Esophagus muscularis mucosa (tissue), 4 donors: ENCODE measurements at places on chromosomes 6 and 20.
A peak's percentile ranks its signal among the peaks of the same experiment; 100 is the strongest.

DNA sequence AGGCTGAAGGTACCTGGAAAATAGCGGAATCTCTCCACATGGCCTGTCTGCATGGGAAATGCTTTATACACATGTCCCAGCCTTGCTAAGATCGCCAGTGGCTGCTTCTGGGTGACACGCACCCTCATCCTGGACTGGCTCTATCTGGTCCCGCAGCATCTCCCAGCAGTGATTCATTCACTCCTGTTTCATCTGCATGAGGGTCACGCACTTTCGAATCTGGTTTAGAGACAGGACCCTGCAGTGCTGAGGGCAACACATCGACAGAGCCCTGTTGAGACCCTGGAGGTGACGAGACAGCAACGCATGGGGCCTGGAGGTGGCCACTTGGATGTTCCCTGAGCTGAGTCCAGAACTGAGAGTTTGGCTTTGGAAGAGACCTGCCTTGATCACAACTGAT, 136.5 kb downstream of the SMOC2 start:
- DNase-seq: no peak

DNA sequence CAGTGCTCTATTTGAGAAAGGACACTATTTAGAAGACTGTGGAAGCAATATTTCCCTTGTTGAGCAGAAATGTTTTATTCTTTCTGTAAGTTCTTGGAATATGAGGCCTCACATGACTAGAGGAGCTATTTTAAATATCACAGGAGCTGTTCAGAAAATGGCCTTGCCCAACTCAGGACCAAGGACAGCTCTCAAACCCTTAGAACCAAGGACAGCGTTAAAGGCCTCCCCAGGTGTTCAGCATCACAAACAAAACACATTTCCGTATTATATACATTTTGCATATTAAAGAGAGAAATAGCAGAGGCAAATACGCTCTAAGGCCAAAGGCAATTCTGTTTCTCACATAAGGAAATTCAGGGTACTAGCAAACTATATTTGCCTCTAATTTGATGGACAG, 631.4 kb downstream of the CDH26 start:
- DNase-seq: peak; percentile 21

DNA sequence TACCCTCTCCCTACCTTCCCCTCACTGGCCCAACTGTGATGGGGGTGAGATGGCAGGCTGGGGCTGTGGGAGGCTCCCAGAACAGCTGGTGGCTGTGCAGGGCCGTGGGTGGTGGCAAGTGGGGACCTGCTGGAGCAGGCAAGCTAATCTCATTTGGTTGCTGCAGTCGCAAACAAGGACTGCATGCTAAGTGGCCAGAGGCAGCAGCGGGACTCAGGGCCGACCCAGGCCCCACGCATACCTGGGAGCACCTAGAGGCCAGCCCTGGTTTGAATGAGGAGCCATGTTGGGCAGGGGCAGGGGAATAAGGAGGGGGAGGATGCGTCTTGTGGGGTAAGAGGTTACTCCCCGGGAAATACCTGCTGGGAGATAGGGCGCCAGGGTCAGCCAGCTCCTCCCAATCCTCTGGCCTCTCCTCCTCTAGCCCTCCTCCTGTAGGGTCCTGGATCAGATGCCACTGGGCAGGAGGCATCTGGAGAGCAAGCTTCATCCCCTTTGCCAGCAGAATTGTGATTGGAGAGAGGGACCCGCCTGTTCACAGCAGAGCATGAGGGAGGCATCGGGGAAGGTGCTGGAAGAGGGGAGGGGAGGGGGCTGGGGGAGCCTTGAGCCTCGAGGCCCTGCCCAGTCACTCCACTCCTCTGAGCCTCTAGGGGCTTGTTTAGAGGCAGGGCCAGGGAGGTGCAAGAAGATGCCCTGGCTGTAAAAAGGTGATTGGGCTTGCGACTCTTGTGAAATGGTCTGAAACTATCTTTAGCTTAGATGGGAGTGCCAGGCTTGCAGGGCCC, 24.3 kb upstream of the CDH22 start:
- no peak for DNase-seq

DNA sequence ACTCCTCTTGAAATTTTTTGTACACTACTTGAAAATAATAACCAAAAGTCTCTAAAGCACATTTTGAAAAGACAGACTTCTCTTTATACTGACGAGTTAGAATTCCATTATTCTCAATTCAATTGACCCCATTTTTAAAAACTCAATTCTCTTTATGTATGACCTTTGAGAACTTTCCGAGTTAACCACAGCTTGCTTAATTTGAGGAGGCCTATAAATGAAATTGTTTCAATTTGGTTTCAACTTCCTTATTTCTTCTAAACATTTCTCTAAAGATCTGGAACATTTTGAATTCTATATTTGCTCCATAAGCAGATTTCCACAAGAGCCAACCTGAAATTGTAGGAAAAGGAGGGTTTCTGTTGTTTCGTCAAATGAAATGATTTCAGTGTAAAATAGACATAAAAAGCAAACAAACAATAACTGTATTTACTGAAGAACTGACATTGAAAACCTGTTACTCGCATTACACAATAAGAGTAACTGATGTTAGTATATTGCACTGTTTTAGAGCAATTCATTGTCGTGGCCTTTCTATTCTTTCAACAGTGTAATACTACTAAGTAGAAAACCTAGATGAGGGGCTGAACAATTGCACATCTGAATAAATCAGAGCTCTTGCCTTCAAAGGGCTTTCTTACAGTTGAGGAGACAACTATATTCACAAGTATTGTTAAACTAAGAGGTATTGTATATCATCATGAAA, 223.6 kb downstream of the HIVEP2 start:
- no peak for DNase-seq

- no peak for DNase-seq
Observed at GRCh38 chr6:111011360-111012142, 29.7 kb downstream of the RPF2 start.

DNA sequence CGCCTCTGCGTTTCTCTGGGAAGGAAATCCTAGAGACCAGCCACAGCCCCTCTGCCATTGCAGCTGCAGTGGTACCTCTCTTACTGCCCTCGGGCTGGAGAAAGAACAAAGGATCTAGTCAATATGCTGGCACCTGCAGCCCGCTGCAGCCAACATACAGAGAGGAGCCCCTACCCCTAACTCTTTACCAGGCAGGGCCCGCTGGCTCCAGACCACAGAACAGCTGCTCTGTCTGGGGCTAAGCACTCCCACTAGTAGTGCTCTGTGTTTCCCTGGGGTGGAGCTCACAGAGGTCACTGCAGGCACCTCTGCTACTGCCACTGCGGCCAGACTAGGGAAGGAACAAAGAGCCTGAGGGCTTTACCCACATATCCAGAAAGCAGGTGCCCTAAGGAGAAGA, 93.8 kb upstream of the IMPG1 start:
- DNase-seq: no peak

GRCh38 chr6:83071023-83071422, 3.6 kb downstream of the DOP1A start:
- no peak for DNase-seq

- no peak for DNase-seq
Observed at GRCh38 chr20:37246736-37247135, 14.9 kb downstream of the GHRH start.

DNA sequence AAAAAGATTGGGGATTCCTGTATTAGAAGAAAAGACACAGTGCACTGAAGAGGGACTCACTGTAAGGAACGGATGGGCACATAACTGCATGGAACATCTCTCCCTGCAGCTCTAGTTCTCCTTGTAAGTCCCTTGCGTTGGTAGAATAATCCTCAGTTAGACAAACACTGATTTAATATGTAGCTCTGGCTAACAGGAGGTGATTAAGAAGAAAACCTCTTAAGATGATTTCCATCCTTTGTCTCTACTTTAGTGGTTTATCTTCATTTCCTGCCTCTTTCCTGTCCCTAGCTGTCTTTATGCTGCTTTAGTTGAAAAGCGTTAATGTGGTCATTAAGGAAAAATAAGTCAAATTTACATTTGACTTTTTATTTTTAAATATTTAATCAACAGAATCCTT, 86.6 kb downstream of the SLC16A10 start:
- no peak for DNase-seq

GRCh38 chr20:32960222-32960518, 44.1 kb downstream of the SUN5 start:
- peak; percentile 53 for DNase-seq

- DNase-seq: no peak
Observed at GRCh38 chr6:35258858-35259193, 709 bp upstream of the ZNF76 start.

- DNase-seq: no peak
Observed at GRCh38 chr6:24536466-24536865, 41.7 kb downstream of the ALDH5A1 start.

- no peak for DNase-seq
Observed at GRCh38 chr6:109305028-109305427, 77.2 kb downstream of the CD164 start.

- no peak for DNase-seq
Observed at GRCh38 chr6:14984519-14984853, 261.4 kb upstream of the JARID2 start.

- no peak for DNase-seq
Observed at GRCh38 chr6:21198032-21198640, 395.4 kb upstream of the SOX4 start.

DNA sequence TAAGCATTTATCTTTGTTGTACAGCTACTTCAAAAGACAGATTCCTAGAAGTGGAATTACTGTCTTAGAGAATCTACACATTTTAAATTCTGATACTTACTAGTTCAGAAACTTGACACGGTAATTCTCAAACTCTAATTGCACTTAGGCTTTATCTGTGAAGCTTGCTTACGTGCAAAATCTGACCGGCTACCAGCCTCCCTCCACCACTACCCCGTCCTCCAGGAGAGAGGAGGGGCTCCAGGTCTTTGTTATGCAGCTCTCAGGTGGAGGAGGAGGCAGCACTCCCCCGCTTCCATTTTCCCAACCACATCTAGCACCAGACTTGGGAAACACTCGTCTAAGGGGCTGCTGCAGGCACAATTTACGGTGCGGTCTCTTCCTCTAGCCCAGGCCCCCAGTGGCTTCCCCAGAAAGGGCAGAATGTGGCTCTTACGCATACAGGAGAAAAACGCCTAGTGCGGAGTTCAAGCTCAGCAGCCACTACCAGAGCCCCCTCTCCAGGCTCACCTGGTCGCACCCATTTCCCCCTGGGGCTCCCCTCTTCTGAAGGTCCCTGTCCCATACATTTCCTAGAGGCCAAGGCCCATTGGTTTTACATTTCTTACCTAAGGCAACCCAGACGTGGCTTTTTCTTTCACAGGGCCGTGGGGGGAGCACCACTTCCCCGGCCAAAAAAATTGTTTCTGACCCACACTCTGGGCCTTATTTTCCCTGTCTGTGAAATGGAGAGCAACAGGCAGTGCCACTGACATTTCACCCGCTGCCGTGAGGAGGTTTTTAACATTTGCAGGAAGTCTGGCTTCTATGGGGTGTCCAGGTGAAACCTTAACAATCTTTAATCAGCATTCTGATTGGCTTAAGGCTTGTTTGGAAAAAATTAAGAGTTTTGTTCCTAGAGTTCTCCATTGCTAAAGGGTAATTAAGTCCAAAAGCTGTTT, 1.6 kb upstream of the TGIF2 start:
- no peak for DNase-seq

- DNase-seq: peak; percentile 77
Observed at GRCh38 chr6:154572556-154572955, 62.1 kb upstream of the CNKSR3 start.

GRCh38 chr6:111944541-111944940, 71.3 kb upstream of the FYN start:
- no peak for DNase-seq

DNA sequence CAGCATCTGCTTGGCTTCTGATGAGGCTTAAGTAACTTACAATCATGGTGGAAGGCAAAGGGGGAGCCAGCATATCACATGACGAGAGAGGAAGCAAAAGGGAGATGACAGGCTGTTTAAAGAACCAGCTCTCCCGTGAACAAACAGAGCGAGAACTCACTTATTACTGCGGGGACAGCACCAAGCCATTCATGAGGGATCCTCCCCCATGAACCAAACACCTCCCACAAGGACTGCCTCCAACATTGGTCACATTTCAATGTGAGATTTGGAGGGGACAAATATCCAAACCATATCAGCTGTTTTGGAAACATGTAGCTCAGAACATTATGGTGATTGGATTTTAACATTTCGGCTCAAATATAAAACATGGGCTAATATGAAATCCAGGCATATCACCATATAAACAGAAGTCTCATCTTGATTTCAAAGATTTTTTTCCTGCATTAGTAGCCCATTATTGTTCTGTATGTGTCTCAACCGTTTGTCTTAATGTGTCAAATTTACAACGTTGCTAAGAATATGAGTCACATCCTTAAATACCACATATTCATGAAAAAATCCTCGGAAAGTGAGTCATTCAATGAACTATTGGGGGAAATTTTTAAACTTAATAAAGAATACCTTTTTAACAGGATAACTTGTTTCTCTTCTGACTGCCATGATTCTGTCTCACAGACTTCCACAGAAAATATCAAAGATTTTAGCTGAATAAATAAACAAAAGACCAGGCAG, 894.3 kb downstream of the TFAP2A start:
- DNase-seq: no peak

GRCh38 chr20:61146023-61146422, 106.0 kb upstream of the CDH4 start:
- DNase-seq: no peak

DNA sequence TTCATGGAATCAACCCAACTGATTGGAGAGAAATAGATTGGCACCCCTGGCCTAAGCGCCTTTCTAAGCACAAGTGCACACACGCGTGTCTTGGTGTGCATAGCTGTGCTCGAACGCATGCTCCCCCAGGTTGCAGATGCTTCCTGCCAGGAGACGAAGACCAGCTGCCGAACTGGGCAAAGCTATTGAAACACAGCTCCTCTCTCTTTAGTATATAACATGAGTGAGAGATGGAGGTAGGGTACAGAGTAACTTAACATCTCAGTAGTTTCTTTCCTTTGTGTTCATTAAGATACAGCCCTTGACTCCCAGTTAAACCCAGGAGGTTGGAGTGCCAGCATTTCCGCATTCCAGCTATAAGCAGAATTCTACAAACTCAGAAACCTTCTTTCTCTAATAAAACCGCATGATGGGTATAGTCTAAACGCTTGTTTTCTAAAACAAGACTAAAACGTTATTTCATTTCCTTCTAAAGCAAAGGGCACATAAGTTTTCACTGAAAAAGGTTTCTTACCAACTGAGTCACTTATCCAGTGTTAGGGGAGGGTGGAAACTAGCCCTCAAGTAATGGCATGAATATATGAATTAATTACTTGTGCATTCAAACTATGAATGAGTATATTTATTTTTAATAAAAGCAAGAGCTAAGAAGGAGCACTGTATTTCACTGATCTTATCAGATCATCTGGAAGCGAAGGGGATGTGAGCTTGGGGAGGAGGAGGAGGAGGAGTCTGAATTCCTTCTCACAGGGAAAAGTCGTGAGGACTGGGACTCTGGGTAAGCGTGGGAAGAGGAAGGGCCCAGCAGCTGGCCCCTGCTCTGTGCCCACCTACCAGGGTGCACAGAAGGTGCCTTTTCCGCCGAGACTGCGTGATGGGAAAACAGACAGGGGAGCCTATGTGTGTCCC, 179.2 kb downstream of the TMEM242 start:
- DNase-seq: no peak

DNA sequence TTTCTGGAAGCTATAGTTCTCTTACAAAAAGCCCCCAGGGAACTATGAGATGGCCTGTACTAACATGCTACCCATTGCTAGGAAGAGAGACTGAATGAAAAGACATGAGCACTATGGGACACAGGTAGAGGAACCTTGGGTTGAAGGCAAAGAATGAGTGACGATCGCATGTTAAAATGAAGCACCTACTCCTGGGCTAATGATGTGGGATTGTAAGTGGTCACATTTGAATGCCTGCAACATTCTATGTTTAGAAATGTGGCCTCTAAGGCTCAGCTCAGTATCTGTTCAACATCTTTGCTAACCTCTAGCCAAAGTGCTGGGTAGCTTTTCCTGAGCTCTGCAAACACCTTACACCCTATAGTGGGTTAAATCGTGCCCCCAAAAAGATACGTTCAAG, 5.2 kb upstream of the ZC3H12D start:
- DNase-seq: no peak
